AG10803 (cell line): ENCODE measurements at places on chromosomes 6 and 20.

DNA sequence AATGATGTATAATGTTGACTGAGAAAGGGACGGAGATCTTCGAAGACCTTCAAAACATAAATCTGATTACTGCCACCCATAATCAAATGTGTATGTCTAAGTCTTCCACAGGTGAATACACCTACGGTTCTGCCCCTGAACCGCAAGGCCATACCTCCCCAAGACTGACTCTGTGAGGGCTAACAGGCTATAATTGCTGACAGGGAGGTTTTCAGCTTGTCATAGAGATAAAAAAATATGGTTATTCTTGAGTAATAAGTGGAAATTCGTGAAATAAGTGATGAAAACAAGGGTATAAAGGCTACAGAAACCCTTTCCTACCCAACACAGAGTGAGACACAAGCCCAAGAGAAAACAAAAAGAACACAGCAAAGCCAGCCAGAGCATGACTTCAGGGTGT, 188.9 kb downstream of the ATXN1 start:
- DNase-seq = no peak

DNA sequence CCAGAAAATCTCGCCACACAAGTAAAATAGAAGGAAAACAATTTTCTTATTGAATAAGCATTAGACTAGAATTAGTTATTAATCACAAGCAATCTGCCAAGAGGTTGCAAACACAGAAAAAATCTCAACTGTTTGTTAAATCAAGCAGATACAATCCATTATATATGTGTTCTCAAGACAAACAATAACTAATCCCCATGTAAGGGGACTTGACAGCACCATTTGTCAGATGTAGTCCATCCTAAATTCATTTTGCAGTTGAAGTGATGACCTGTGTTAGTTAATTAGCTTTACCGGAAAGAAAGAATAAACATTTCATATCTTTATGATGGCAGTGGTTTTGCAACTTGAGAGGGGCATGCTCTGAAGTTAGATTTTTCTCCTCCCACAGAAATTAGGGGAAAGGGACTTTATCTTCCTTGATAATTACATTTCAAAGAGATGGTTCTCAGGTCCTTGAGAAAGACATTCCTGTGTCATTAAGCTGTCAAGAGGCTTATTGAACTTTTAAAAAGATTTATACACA, 1588.0 kb downstream of the GRIK2 start:
- DNase-seq = no peak

- DNase-seq = no peak
Observed at GRCh38 chr20:2109425-2110210, 8.0 kb downstream of the STK35 start.

DNA sequence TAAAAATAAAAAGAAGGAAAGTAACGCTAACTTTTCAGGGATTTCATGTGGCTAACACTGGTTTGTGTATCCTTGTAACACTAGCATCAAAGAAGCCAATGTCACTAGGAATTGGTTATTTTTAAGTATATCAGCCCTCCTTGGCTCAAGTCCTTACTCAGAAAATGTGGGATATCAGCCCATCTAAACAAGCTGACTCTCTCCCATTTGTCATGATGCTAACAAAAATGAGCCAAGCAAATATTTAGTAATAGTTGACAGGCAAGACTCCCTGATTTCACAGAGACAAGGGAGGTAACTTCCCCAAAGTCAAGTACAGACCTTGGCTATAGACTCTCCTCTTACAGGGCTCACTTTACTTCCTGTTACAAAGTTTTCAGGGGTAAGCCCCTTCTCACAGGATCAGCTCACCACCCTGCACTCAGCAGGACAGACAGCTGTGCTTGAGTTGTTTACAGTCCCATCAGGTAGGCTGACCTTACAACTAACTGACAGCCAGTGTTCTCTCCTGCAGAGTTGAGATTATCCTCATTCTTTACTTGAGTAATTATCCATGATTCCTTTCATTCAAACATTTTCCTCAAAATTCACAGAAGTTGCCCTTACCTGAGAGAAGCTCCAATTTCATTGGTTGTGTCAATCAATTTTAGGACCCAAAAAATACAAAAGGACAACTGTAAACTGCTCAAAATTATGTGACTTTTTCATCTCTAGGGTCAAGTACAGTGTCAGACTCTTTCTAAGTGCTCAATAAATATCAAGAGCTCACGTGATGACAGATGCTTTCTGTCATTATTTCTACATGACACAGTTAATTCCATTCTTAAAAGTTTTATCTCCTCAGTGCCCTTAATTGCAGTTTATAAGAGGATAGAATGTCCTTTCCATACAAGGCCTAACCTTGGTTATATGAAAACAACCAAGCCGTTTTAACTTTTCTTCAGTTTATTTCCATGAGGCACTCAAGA, 38.1 kb upstream of the BMP5 start:
- no peak for DNase-seq

GRCh38 chr6:36478051-36478526, 35.3 kb downstream of the KCTD20 start:
- DNase-seq = no peak

GRCh38 chr6:157941101-157941863, 40.4 kb upstream of the SYNJ2 start:
- DNase-seq = no peak

DNA sequence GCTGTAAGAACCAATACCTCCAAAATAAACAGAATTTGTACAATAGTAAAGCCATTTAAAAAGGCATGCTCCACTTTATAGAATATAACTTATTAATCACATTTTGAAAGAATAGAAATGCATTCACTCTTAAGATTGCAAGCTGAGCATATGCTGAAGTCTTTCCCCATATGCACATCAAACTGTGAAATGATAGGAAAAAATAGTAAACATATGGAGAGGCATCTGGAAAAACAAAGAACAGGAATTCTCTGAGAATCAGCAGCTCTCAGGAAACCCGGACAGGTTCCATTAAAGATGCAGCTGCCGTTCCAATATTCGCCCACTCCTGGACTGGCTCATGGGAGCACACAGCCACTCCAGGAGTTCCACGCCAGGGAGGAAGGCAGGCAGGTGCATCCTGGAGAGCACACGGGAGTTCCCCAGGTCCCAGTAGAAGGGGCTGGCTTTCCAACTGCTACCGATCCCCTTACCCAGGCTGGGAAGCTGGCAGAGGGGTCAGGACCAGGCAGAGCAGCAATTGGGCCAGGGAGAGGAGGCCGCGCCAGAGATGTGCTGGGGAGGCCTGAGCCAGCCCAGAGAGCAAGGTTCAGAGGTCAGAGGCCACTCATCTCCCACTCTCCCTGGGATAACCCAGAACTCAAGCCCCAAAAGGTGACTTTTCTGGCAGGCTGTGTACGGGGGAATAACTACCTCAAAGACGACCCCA, 111.1 kb downstream of the DLL1 start:
- no peak for DNase-seq

GRCh38 chr6:144410059-144410458, 124.9 kb downstream of the UTRN start:
- no peak for DNase-seq

DNA sequence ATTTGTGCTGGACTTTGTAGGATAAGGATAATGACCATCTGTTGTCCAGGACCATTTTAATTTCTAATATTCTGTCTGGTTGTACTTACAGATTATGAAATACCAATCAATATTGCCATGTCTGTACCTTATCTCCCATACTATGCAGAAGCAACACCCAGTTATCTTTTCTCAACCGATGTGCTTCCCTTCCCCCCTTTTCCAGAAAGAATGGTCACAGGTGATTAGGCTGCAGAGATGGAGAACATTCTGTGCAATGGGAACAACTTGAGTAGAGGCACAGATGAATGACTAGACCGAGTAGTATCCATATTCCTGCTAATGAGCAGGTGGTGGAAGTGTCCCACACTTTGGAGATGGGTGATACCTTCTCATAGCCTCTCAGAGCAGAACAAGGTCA, 10.5 kb downstream of the RALY start:
- DNase-seq = no peak

- peak; percentile 72 for DNase-seq
Observed at GRCh38 chr6:99588618-99589289, 17.9 kb upstream of the PRDM13 start.

DNA sequence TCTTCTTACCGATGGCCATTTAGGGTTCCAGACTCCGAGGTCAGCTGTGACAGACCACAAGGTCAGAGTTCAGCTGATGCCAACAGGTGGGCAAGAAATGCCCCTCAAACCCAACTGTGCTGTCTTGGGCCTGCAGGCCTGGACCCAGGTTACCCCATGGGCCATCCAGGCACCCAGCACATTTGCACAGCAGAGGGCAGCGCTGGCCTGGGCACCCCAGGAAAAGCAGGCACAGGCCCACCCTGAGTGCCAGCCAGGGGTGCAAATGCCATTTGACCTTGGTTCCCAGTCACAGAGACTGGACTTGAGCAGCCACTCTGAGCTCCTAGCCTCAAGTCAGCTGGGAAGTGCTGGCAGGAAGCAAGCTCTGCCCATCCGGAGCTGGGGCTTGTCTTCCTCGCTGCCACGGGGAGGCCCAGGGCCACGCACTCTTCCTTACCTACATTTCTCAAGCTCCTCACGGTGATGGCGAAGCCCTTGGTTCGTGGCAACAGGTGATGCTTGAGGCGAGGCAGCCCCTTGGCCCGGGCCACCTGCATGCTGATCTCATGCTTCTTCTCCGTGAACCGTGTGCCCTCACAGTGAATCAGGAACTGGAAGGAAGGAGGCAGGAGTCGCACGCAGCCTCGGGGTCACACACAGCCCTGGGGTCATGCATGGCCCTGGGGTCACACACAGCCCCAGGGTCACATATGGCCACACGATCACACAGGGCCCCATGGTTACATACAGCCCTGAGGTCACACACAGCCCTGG, 120.8 kb downstream of the AGPAT4 start:
- no peak for DNase-seq

DNA sequence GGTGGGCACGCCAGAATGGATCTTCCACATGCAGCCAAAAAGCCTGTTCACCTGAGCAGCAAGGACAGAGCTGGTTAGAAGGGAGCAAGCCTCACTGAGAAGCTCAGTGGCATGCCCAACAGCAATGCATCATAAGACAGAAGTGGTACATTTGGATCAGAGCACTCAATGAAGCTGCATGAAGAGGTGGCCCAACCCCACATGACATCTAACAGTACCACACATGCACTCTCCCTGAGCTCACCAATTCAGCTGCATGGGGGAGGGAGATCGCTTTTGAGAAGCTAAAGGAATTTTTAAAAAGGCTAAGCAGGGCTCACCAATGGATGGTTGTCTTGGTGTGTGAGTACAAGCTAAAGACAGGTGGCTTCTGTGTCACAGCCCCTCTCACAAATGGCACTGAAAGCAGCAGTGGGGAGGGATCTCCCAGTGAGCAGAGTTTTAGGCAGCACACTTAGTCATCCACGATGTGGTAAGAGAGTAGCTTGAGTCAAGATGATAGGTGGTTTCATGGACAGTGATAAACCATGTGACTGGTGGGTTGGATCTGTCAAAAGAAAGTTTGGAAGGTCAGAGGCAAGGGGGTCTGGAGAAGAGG, 166.6 kb upstream of the TAB2 start:
- DNase-seq = no peak

DNA sequence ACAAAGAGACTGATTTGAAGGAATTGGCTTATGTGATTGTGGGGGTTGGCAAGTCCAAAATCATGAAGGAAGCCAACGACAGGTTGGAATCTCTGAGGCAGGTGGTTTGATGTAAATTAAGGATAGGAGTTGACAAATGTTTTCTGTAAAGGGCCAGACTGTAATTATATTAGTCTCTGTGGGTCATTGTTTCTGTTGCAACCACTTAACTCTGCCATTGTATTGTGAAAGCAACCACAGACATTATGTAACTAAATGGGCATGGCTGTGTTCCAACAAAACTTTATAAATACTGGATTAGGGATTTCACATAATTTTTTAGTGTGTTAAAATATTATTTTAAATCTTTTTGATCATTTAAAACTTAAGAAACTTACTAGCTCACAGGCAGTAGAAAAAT, 199.2 kb upstream of the MYLIP start:
- peak; percentile 39 for DNase-seq

DNA sequence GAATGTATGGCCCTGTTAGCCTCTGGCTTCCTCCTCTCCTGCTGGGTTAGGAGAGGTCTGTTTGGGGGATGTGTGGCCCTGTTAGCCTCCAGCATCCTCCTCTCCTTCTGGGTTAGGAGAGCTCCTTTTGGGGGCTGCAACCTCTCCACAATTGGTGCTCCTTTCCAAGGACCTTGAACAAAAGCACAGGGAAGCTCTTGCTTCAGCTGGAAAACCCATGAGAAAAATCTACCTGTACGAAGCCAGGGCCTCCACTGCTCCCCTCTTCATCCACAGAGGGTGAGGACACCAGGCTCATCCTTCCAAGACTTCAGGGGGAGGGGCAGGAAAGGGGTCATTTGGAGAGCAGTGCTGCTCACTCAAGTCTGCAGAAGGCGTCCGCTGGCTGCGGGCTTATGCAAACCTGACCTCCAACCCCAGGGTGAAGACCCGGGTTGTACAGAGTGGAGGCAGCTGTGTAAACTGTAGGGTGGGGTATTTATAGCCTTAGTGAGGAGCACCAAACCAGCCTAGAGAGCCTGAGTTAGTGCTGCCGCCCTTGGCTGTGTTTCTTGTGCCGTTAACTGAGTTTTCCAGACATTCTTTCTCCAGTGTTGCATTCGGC, 62.1 kb downstream of the SLC24A3 start:
- no peak for DNase-seq

- DNase-seq = no peak
Observed at GRCh38 chr20:24950128-24950835, 1.2 kb downstream of the CST7 start.

DNA sequence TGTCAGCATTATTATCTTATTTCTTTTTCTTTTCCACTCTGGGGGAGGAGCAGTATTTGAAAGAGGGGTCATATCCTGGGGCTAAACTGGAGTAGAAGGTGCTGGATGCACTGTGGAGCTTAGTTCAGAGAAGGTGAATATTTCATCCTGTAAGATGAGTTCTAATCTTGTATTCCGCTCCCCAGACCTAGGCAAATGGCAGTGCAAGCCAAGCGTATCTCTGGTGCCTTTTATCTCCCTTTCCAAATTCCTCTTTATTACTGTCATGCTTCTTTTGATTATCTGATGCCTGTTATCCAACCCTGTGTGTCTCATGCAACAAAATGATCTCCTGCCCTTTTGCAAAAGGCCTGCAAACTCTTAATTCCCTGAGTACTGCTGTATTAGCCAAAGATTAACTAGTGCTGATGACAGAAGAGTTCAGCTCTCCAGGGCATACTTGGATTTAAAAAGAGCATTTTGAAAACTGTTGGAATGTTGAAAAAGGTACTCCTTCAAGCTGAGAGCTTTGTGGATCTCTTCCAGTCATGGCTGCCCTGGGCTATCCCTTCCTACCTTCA, 138.0 kb downstream of the CARMIL1 start:
- no peak for DNase-seq

- no peak for DNase-seq
Observed at GRCh38 chr6:4665489-4666417, 110.5 kb upstream of the CDYL start.
